ENCODE measurements at places on chromosomes 11 and 22. TPM values are rescaled to one million over a fixed set of nuclear protein-coding genes. Genes with fewer than 3 reads are reported as not detected.

The TEX54 gene
- total RNA-seq = not detected

The APOBEC3H gene
- total RNA-seq = 1.3 TPM

The FAM83F gene
- not detected for total RNA-seq

The CST6 gene
- total RNA-seq = 1.8 TPM

The TUB gene
- total RNA-seq = 9.6 TPM

The GSTT2B gene
- total RNA-seq = 9.9 TPM

The KLHDC7B gene
- total RNA-seq = 0.51 TPM

The KCNQ1 gene
- not detected for total RNA-seq

The SLC5A12 gene
- total RNA-seq = not detected

The FUT4 gene
- total RNA-seq = 5.1 TPM

The UBQLNL gene
- under 0.01 TPM for total RNA-seq

The MIF gene
- total RNA-seq = 168 TPM

The MICAL3 gene
- total RNA-seq = 22.6 TPM

The OR9I1 gene
- not detected for total RNA-seq

The P4HA3 gene
- 4.1 TPM for total RNA-seq

The PGM2L1 gene
- total RNA-seq = 4.1 TPM

The RNF121 gene
- 29.6 TPM for total RNA-seq

The BBOX1 gene
- not detected for total RNA-seq

The SPDYC gene
- not detected for total RNA-seq

The PLA2G3 gene
- total RNA-seq = not detected

The OR56A1 gene
- total RNA-seq = not detected

The OR4D5 gene
- total RNA-seq = not detected

The HTR3A gene
- not detected for total RNA-seq

The MOGAT2 gene
- not detected for total RNA-seq

The KDM4D gene
- 0.50 TPM for total RNA-seq

The PNPLA5 gene
- total RNA-seq = under 0.01 TPM

The MS4A7 gene
- total RNA-seq = not detected

The FAM180B gene
- not detected for total RNA-seq

The ACRV1 gene
- total RNA-seq = 0.26 TPM

The FOLR2 gene
- not detected for total RNA-seq

All from fibroblast of lung (primary cell).